Colonic mucosa (tissue), 4 donors: ENCODE measurements at places on chromosomes 7 and 10.

DNA sequence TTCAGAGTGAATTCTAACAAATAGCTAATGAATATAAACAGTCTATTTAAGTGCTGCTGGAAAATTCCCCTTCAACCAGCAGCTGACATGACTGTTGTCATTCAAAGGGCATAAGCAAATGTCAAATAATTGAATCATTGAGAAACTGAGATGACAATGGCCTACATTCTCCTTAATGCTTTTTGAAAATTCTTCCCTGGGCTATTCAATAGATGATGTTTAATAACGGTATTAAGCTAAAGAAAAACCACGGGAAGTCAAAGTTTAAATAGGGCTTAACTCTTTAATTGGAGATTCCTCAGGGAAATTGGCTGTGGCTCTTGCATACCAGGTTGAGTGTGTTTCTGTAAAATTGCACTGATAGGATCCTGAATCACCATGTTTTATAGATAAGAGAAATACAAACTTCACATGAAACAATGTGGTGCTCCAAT lies 77.0 kb downstream of the ARL4A start:
- no peak for DNase-seq

- DNase-seq: peak; percentile 80
These were observed at the start of gene CASD1 for GRCh38 chr7:94509264-94509886. TSS of gene CASD1 (plus strand) at chr7:94509809. CDS start at chr7:94510085, 276 bp downstream.

DNA sequence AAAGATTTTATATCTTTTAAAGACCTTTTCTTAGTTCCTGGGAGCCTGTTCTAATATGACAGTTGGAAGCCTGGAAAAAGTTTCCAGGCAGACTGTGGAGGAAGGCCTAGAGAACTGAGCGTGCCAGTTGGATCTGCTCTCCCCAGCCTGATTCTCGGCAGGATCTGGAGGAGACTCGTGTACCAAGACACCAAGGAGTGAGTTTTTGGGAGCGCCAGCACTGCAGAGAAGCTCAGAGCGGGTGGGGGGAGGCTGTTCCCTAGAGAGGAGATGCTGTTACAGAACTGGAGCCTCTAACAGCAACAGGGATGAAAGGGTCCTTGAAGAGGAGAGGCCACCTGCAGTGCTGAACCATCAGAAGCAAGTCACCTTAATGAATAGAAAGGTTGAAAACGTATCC lies 52.9 kb downstream of the LYZL2 start:
- no peak for DNase-seq

DNA sequence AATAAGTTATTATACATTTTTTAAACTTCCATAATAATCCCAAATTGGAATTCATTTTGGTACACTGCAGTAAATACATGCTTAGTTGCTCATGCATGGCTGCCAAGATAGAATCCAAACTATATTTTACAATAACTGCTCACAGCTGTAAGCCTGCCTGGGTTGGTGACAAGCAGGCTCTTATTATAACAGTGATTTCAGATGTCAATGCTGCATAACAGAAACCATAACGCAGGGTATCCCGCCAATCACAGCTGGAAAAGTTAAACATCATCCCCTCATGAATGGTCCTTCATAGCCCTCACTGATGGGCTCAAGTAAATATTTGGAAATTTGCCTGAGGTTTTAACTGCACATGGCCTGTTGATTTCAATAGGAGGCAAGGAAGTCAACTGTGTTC lies 149.8 kb downstream of the AMPH start:
- DNase-seq: no peak

DNA sequence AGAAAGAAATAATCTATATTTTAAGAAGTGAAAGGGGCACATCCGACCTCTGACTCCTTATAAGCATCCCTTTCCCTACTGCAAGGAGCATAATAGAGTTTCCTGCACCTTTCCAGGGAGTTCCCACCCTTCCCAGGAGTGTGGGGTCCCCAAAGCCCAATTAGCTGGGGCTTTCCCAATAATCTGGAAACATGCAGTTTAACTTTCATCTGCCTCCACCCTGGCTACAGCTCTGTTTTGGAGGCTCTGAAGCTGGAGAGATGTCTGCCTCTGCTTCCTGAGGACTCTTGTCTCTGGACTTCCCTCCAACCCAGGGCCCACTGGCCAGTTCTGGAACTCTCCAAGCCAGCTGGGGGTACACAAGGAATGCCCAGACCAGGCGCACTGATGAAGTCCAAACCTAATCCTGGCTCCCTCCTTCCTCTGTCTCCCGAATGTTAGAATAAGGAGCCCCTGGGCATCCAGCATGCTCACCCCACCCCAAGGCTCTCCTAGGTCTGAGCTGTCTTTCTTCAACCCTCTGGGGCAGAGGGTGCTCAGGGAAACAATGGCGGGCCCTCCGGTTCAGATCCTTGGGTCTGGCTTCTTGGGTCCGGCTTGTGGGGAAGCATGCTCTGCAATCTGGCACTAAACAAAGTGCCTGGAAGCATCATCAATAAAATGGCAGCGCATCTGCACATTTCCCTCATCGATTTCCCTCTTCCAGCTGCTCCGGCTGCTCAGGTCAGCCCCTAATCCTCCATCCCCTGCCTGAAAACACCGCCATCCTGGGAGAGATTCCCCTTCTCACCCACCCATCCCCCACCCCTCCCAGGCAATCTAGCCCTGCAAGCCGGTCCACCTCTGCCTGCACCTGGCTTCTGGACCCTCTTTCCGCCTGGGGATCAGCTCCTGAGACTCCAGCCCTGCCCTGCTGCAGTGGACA lies 13.3 kb downstream of the HOXA4 start:
- peak; percentile 44 for DNase-seq
